Stimulated activated CD8-positive, alpha-beta memory T cell treated with anti-CD3 and anti-CD28 coated beads, Interleukin-4, amount 100 ng/mL, for 4 hours (primary cell): ENCODE measurements at places on chromosomes 16 and 17.

- DNase-seq: no peak
Observed at GRCh38 chr17:67491009-67491680, 114.1 kb downstream of the PITPNC1 start.

DNA sequence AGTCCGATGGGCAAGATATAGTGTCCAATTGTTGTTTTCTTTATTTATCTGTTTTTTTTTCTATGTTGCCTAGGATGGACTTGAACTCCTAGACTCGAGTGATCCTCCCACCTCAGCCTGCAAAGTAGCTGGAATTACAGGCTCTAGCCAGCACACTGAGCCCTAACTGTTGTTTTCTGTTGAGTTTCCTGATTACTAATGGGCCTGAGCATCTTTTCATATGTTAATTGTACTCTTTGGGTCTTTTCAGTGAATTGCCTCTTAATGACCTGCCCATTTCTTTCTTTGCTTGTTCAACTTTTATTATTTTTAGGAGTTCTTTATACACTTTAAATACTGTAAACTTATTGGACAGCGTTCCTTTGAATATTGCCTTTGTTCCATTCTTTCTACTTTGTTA, 213.0 kb downstream of the HS3ST3B1 start:
- no peak for DNase-seq

DNA sequence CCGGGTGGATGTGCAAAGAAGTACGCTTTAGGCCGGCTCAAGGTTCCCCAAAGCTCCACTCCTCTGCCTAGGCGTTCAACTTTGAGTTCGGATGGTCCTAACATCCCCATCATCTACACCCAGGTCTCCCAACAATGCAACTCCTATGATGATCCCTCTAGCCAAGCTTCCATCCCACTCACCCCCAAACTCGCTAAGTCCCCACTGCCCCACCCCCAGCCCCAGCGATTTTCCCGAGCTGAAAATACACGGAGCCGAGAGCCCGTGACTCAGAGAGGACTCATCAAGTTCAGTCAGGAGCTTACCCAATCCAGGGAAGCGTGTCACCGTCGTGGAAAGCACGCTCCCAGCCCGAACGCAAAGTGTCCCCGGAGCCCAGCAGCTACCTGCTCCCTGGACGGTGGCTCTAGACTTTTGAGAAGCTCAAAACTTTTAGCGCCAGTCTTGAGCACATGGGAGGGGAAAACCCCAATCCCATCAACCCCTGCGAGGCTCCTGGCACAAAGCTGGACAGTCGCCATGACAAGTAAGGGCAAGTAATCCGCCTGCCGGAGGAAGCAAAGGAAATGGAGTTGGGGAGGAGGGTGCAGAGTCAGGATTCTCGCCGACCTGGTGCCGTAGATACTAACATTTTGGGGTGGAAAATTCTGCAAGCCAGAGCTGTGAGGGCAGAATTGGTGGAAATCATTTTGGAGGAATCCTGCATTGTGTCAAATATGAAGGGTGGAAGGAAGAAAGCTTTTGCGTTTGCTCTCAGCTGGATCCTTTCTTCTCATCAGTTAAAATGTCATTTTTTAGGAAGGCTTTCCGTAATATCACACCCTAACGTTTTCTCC, at the start of gene TP53:
TSS of gene TP53 (minus strand) at position 419 of the 836 bp plus-strand sequence. CDS start 10,896 bp downstream, outside the sequence.
- DNase-seq: peak; percentile 76

- no peak for DNase-seq
Observed at GRCh38 chr16:68083861-68084503, 1.2 kb upstream of the NFATC3 start.

- no peak for DNase-seq
Observed at GRCh38 chr16:87160234-87160636, 157.0 kb downstream of the C16orf95 start.

GRCh38 chr16:12639044-12639443, 164.6 kb downstream of the CPPED1 start:
- DNase-seq: no peak

DNA sequence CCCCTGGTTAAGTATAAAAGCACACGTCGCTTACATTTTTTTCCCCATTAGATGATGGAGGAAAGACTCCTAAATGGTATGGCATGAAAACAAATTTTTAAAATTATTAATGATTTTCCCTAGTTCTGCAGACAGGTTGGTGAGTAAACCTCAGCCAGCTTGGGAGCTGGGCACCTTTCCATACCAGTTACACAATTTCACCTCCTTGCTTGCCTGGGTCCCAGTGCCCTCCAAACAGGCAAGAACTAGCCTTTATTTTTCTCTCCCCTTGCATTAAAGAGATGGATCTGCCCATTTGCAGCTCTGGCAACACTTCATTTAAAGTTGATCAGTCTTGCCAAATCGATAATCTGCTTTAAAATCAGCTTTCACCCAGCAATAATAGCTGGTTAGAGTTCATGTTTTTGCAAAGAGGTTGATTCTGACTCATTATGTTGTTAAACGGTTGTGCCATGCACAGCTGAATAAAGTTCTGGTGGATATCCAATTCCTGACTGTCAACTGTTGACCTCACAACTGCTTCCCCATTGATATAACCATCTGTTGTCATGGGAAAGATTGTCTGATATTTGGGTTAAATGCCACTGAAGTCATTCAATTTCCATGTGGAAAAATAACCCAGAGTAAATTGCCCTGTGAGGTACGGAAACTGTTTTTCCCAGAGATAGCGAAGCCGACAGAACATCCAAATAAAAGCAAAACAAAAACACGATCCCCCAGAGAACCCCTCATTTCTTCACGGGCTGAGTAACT, 1.3 kb downstream of the C17orf58 start:
- no peak for DNase-seq

GRCh38 chr16:69451166-69451565, 26.7 kb downstream of the CYB5B start:
- DNase-seq: no peak

DNA sequence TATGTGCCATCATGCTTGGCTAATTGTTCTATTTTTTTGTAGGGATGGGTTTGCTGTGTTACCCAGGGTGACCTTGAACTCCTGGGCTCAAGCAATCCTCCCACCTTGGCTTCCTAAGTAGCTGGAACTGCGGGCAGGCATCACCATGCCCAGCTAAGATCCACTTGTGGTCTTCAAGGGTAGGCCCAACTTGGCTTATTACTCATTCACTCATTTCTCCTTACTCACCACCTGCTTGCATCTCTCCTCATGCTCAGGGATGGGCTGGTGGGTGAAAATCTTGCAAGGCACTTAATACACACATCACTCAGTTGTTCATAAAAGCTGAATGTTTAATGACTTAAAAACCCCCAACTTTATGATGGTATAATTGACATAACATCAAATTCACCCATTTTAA, 207.8 kb downstream of the SHISA9 start:
- no peak for DNase-seq
